ENCODE measurements at places on chromosomes 2 and 18. TPM values are rescaled to one million over a fixed set of nuclear protein-coding genes. Genes with fewer than 3 reads are reported as not detected.

- H3K27me3 ChIP-seq, result no peaks in the 10 kb centered on the region
- no peak overlapping the region for H3K4me3 ChIP-seq
- no peak for DNase-seq
- H3K36me3 ChIP-seq, result no peaks in the 10 kb centered on the region
- H3K4me1 ChIP-seq, result no peaks in the 10 kb centered on the region
- no peak overlapping the region for H3K27ac ChIP-seq
Observed at GRCh38 chr18:70429847-70430500, 141.1 kb downstream of the SOCS6 start.

DNA sequence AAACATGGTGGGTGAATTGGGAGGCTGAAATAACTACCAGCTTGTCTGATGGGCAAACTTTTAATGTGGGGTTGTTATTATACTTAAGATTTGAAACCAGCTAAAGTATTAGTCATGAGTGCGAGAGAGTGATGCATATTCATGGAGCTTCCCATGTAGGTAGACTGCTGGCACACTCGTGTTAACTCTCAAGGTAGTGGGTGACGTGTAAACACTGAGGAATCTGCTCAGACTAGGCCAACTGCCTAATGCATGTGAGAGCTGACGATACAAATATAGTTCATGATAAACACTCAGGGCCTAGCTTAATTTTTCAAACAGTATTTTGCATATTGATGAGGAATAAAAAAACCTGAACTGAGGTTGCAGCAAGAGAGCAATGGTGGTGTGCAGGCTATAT is 1165.7 kb upstream of the PIK3C3 start:
- no peak for DNase-seq
- no peak overlapping the region for H3K4me3 ChIP-seq
- no peaks in the 10 kb centered on the region for H3K36me3 ChIP-seq
- H3K27ac ChIP-seq, result no peak overlapping the region

DNA sequence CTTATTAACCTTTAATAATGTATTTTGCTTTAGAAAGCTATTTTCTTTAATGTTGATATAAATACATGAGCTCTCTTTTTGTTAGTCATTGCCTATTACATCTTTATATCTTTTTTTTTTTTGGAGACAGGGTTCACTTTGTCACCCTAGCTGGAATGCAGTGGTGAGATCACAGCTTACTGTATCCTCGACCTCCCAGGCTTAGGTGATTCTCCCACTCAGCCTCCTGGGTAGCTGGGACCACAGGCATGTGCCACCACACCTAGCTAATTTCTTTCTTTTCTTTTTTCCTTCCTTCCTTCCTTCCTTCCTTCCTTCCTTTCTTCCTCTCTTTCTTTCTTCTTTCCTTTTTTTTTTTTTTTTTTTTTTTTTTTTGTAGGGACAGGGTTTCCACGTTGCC is 15.4 kb downstream of the NAB1 start:
- peaks cover 20% of the 10 kb centered on the region for H3K36me3 ChIP-seq
- H3K4me1 ChIP-seq, result no peaks in the 10 kb centered on the region
- H3K27ac ChIP-seq, result no peak overlapping the region
- no peak for DNase-seq
- no peak overlapping the region for H3K4me3 ChIP-seq

DNA sequence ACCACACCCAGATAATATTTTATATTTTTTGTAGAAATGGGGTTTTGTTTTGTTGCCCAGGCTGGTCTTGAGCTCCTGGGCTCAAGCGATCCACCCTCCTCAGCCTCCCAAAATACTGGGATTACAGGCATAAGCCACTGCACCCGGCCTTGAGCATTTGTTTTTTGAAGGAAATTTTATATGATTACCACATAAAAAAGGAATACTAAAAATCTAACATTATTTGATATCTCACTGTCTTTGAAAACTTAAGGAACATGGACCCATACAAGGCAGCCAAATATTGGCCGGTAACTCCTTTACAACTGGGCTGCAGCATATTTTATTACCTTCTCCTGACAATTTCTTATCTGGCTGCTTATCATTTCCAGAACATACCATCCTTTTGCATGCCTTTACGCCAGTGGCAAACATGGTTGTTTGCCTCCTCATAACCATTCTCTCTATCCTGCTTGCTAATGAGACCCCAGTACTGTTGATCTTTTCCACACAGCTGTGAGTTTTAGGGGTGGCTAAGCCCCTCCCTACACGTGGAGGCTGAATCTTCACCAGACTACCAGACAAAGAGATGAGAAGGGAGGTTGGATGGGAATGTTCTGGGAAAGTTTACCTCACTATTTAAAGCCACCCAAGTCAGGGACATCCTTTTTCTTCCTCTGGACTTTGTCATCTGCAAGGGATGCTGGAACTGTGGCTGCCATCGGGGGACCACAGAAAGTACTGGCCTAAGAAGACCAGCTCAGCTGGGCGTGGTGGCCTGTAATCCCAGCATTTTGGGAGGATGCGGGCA is 157.5 kb downstream of the TGIF1 start:
- no peaks in the 10 kb centered on the region for H3K27me3 ChIP-seq
- H3K4me3 ChIP-seq, result no peak overlapping the region
- DNase-seq, result no peak
- H3K4me1 ChIP-seq, result peaks cover 26% of the 10 kb centered on the region

- H3K36me3 ChIP-seq, result no peaks in the 10 kb centered on the region
- no peaks in the 10 kb centered on the region for H3K4me1 ChIP-seq
- no peak overlapping the region for H3K27ac ChIP-seq
Observed at GRCh38 chr2:144156736-144157640, 362.9 kb downstream of the ZEB2 start.

DNA sequence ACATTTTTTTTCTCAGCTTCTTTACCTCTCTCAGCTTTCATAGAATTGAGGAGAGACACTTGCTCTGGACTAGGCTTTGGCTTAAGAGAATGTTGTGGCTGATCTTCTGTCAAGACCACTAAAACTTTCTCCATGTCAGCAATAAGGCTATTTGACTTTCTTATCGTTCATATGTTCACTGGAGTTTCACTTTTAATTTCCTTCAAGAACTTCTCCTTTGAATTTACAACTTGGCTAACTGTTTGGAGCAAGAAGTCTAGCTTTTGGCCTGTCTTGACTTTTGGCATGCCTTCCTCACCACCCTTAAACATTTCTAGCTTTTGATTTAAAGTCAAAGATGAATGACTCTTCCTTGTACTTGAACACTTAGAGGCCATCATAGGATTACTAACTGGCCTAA is 104.4 kb upstream of the SLC39A10 start:
- no peak for DNase-seq
- H3K27ac ChIP-seq, result no peak overlapping the region
- H3K4me1 ChIP-seq, result no peaks in the 10 kb centered on the region
- no peaks in the 10 kb centered on the region for H3K27me3 ChIP-seq

DNA sequence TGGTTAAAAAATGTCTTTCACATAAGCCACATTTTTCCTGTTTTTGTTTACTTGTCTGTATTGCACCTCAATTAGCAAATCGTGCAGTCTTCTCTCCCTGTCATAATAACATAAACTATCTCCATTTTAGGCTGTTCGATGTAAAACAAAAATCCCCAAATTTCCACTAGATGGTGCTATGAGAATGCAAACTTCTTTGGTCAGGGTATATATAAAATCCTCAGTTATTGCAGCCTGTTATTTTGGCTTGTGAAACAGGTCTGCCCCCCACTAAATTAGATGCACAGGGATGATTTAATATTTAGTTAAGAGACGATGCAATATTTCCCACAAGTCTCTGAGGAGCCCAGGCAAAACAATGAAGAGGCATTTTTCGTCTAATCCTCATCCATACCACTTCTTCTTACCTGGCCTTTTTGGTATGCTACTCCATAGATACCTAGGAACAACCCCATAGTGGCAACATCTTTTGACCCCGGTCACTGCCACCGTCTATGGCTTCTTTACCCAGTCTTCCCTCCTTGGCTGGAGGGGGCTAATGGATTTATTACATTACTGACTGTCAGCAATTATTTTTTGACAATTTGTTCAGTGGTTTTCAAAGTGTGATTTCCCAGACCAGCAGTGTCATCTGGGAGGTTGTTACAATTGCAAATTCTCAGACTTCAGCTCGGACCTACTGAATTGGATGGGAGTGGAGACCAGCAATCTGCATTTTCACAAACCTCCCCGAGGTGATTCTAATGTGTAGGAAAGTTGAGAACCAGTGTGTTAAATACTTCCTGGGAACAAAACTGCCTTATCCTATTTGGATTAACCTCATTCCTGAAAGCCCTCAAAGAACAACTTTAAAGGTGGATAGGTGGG is 117.4 kb upstream of the CWC22 start:
- no peaks in the 10 kb centered on the region for H3K36me3 ChIP-seq
- H3K4me1 ChIP-seq, result peaks cover 2% of the 10 kb centered on the region
- no peak overlapping the region for H3K27ac ChIP-seq

DNA sequence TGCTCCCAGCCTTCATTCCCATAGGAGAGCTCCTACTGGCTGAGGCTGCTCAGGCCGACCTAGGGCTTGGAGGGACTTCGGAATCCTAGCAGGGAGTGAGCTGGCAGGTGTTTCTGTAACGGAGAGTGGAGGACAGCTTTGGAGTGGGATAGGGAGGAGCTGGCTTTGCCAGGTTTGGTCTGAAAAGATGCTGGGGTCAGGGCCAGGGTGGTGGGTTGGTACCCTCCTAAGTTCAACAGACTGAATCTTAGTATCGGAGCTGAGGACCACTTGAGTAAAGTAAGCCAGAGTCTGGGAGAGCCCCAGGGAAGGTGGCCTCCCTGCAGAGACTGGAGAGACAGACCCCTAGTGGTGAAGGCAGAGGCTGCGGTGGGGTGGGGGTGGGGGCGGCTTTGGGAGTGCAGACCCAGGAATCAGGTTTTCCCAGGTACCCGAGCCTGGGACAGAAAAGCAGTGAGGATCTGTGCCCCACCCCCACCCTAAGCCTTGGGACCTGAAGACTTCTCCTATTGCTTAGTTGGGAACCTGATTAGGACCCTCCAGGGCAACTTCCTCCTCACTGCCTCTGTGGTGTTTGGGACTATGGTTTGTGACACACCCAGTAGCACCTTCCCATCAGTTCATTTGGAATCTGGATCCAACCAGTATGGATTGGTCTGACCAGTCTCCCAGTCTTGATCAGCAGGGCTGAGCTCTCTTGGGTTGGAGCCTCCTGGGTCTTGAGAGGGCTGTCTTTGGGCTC is 3.0 kb downstream of the CNNM4 start:
- H3K27ac ChIP-seq, result no peak overlapping the region
- H3K36me3 ChIP-seq, result no peaks in the 10 kb centered on the region
- peaks cover 38% of the 10 kb centered on the region for H3K4me1 ChIP-seq
- H3K27me3 ChIP-seq, result no peaks in the 10 kb centered on the region
- peak; percentile 76 for DNase-seq

- no peak overlapping the region for H3K27ac ChIP-seq
- no peak overlapping the region for H3K4me3 ChIP-seq
- H3K27me3 ChIP-seq, result no peaks in the 10 kb centered on the region
- DNase-seq, result peak; percentile 93
- H3K4me1 ChIP-seq, result peaks cover 7% of the 10 kb centered on the region
Observed at GRCh38 chr18:76398896-76399612, 96.0 kb downstream of the ZNF516 start.

- no peak overlapping the region for H3K4me3 ChIP-seq
- no peak for DNase-seq
- peaks cover 92% of the 10 kb centered on the region for H3K36me3 ChIP-seq
- H3K27ac ChIP-seq, result no peak overlapping the region
Observed at GRCh38 chr2:20257411-20257810, 32.5 kb upstream of the SDC1 start.

- DNase-seq, result no peak
- H3K27me3 ChIP-seq, result no peaks in the 10 kb centered on the region
- H3K4me1 ChIP-seq, result no peaks in the 10 kb centered on the region
Observed at GRCh38 chr2:77054938-77055337, 467.2 kb downstream of the LRRTM4 start.

GRCh38 chr2:58900246-58901027 is 659.3 kb upstream of the FANCL start:
- H3K4me1 ChIP-seq, result no peaks in the 10 kb centered on the region
- H3K27me3 ChIP-seq, result no peaks in the 10 kb centered on the region
- no peak for DNase-seq

DNA sequence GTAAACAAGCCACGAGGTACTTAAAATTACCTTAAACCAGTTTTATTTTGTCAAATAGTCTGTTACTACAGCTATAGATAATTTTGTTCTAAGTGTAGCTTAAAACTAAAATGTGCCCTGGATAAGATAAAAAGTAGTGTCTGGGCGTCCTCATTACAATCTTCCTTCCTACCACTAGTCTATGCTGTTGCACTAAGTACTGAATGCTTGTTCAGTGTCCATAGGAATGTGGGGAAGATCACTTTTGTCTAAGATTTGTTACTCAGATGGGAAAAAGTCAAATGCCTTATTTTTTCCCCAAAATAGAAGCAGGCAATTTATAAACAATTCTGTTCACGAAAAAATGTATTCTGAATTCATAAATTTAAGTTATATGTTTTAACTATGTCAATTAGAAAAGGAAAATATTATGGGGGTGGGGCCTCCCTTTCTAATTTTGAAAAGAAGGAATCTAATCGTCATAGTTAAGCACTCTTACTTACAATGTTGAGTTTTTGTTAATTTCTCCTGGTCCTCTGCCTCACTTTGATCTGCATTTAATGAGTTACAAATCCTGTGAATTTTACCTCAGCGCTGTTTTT is 140.4 kb upstream of the VRK2 start:
- no peaks in the 10 kb centered on the region for H3K27me3 ChIP-seq
- DNase-seq, result peak; percentile 49
- no peak overlapping the region for H3K4me3 ChIP-seq
- no peaks in the 10 kb centered on the region for H3K4me1 ChIP-seq
- H3K27ac ChIP-seq, result no peak overlapping the region

DNA sequence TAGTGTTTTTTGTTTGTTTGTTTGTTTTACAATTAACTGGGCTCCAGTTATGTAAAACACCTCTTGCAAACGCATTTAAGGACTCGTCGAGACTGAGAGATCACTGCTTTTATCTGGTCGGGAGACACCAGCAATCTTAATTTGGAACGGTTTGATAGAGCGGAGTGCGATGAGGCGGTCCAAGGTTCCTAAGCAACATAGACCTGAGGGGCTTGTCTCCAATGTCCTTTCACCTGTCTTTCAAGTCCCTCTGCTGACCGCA is 729 bp upstream of the SELENOI start:
- no peak for DNase-seq
- H3K27ac ChIP-seq, result peak overlapping the region; percentile 87
- H3K36me3 ChIP-seq, result no peaks in the 10 kb centered on the region
- H3K4me1 ChIP-seq, result peaks cover 10% of the 10 kb centered on the region
- peak overlapping the region; percentile 90 for H3K4me3 ChIP-seq
- H3K27me3 ChIP-seq, result no peaks in the 10 kb centered on the region

- no peaks in the 10 kb centered on the region for H3K36me3 ChIP-seq
- no peak for DNase-seq
- H3K4me1 ChIP-seq, result no peaks in the 10 kb centered on the region
Observed at GRCh38 chr18:76747676-76748075, 74.7 kb upstream of the ZNF236 start.

GRCh38 chr18:55950379-55951166 is 362.6 kb upstream of the TCF4 start:
- no peaks in the 10 kb centered on the region for H3K36me3 ChIP-seq
- H3K27me3 ChIP-seq, result no peaks in the 10 kb centered on the region
- no peak for DNase-seq
- H3K4me1 ChIP-seq, result no peaks in the 10 kb centered on the region

The ITPRIPL1 gene
- 4.3 TPM for polyA plus RNA-seq

The LRP1B gene
- 0.28 TPM for polyA plus RNA-seq

The PSMA8 gene
- not detected for polyA plus RNA-seq

The ANO7 gene
- polyA plus RNA-seq, result 0.81 TPM

The CDCA7 gene
- 19.1 TPM for polyA plus RNA-seq

The CFC1 gene
- not detected for polyA plus RNA-seq

The DSC1 gene
- polyA plus RNA-seq, result not detected

The MATN3 gene
- polyA plus RNA-seq, result 4.0 TPM

The UNC80 gene
- polyA plus RNA-seq, result 1.3 TPM

The TYMS gene
- 92.1 TPM for polyA plus RNA-seq

The DYNAP gene
- polyA plus RNA-seq, result not detected

The ATP8B1 gene
- polyA plus RNA-seq, result 43.8 TPM

The ERICH2 gene
- not detected for polyA plus RNA-seq

The IGFBP2 gene
- 695 TPM for polyA plus RNA-seq
